AG04449 (cell line): ENCODE measurements at places on chromosomes 11 and 22.

DNA sequence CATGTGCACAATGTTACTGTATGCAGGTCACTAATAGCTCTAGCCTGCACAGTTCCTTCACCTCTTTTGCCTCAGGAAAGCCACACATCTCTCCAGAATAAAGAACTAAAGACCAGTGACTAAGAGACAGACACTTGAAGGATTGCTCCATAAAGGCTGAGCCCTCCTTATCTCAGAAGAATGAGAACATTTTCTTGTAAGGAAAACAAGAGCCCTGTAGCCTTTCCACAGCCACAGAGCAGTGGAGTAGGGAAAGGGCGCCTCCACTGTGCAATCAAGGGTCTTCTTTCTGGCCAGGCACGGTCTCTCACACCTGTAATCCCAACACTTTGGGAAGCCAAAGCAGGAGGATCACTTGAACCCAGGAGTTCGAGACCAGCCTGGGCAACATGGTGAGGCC is 202.6 kb upstream of the TMEM45B start:
- no peak for DNase-seq

DNA sequence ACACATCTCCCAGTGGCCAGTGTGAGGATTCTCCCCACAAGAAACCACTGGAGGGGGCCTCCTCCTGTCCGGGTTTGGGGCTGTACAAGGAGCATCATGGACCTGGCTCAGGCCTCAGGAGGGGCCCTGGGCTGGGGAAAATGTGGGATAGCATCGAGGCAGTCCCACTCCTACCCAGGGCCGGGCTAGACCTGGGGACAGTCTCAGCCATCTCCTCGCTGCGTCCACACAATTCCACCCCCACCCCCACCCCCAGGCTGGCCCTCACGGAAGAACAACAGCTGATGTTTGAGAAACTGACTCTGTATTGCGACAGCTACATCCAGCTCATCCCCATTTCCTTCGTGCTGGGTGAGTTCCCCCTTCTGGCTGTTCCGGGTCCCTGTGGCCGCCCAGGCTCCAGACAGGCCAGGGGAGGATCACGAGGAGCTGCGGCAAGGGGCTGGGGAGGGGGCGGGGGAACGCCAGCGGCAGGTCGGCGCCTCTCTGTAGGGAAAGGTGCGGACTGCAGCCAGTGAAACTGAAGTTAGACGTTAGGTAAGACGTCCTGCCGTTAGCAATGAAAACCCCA is 4.8 kb downstream of the BEST1 start:
- no peak for DNase-seq

- DNase-seq = no peak
Measured at GRCh38 chr11:94665116-94665659, 98.0 kb downstream of the PIWIL4 start.

GRCh38 chr11:2793701-2794045 is 91.9 kb downstream of the CDKN1C start:
- no peak for DNase-seq

DNA sequence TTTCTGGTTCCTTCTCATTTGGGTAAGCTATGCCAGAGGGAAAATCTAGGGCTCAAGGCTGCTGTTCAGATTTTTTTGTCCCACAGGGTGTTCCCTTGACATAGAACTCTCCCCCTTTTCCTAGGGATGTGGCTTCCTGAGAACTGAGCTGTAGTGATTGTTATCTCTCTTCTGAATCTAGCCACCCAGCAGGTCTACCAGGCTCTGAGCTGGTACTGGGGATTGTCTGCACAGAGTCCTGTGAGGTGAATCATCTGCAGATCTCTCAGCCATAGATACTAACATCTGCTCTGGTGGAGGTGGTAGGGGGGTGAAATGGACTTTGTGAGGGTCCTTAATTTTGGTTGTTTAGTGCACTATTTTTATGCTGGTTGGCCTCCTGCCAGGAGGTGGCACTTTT is 167.3 kb upstream of the PGR start:
- no peak for DNase-seq

DNA sequence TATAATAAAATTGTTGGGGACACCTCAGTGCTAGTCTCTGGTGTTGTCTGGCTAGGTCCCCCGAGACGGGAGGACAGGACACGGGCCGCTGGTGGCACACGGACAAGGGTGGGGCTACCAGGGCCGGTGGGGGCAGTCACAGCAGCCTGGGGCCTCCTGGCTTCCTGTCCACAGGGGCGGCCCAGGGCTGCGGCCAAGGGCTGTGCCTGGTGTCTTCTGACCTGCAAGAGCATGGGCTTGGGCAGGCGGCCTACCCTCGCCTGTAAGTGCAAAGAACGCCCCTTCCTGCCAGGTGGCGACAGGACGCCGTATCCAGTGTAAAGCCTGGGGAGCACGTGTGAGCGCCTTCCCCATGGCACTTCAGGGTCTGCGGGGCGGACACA is 3.6 kb downstream of the LRFN4 start:
- DNase-seq = no peak

GRCh38 chr11:27196203-27196897 is 155.7 kb downstream of the BBOX1 start:
- peak; percentile 67 for DNase-seq

GRCh38 chr11:17519061-17519885 is 24.9 kb downstream of the USH1C start:
- no peak for DNase-seq

DNA sequence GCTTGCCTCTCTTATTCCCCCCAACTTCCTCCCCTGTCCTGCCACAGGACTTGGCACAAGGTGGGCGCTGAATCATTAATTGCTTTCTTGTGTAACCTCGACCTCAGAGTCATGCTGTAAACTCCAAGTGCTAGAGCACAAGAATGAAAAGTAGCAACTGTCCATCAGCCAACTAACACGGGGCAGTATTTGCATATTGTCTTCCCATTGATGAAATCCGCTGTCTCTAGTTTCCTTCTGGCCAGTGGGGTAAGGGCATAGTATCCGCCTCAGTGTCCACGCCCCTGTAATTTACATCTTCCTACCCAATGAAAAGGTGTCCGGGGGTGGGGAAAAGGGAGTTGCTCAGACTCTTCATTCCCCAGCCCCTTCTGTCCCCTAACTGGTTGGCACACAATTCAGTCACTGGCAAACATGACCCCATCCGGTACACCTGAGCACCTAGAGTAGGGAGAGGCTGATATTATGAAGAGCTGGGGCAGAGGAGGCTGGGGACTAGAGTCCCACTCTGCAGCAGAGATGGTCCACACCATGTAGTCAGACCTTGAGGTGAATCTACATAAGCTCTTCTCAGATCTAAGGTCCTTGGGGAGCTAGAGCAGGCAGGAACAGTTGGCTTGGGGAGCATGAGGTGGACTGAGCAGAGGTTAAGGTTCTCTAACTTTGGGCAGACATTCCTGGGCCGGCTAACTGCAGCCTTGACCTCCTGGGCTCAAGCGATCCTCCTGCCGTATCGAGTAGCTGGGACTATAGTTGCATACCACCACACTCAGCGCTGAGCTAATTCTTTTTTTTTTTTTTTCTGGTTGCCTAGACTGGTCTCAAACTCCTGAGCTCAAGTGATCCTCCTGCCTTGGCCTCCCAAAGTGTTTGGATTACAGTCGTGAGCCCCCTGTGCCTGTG is 6.8 kb upstream of the GGA1 start:
- no peak for DNase-seq

GRCh38 chr11:6319001-6319703 is 1.1 kb downstream of the CAVIN3 start:
- no peak for DNase-seq

DNA sequence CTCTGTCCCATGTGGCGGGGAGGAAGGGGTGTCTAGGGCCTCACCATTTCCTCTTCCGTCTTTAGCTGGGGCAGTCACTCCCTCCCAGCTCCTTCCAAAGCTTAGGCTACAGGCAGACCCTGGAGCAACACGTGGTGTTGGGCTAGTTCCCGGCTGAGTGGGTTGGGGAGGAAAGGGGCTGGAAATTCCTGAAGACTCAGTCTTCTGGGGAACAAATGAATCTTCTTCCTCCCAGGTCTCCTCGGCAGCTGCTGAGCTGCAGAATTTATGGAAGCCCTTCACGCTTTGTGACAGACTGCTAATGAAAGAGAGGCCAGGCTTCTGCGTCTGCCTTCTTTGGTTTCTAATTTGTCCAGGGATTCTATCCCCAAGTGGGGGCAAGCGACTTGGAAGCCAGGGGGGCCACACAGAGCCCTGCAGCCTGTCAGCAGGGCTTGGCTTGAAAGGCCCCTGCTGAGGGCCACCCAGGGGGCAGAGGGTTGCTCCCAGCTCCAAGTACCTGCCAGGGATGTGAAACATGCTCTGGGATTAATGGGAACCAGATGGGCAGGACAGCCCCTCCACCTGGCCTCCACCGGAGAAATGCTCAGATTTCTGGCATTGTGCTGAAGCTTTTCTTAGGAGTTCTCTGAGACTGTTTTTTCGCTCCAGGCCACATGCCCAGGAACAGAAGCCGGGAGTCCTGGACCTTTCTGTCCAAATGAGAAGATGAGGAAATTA is 123.1 kb downstream of the PKNOX2 start:
- DNase-seq = no peak

GRCh38 chr11:13094930-13095687 is 86.0 kb downstream of the RASSF10 start:
- DNase-seq = no peak

DNA sequence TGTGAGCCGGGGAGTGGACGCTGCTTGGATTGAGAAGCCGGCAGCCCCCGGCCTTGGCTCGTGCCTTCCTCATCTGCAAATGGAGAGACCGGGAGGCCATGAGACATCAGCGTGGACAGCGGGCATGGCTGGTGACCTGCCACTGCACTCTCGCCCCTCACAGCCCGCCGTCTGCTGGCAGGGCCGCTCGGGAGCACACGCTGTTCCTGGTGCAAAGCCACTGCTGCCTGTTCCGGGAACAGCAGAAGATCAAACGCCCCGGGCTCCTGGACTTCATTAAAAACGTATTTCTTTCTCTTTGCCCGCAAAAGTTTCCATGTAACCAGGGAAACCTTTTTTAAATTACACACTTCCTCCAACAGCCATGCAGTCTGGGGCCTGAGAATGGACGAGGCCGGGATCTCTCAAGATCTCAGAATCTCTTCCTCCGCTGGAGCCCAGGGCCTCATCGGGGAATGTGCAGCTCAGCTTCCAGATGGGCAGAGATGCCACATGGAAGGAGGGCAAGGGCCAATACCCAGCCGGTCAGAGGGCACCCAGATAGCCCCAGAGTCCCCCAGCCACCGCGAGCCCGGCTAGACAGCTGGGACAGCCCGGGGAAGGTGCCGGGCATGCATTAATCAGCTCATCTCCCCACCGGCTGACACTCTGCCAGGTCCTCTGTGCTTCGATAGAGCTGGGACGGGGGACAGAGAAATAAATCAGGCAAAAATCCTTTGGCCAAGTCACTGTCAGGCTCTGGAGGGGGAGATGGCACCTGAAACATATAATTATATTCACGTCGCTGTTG is 62.8 kb upstream of the PRR5 start:
- DNase-seq = no peak

DNA sequence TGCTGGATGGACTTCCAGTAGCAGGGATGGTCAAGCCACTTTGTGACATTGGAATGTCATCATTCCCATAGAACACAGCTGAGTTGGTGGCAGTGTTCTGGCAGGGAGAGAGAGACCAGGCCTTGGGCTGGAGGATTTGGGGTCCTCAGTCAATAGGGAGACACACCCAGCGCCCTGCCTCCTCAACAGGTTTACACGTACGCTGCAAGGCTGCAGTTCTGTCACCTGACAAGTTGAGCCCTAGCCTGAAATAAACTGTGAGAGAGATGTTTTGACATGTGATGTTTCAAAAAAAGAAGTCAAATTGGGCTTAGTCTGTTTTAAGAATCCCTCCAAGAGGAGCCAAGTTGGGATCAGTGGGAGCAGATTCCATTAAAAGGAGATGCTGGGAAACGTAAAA is 42.9 kb upstream of the CRYBB3 start:
- no peak for DNase-seq

- DNase-seq = no peak
Measured at GRCh38 chr22:44586999-44587736, 89.1 kb upstream of the RTL6 start.

GRCh38 chr11:128521682-128522054 is 65.7 kb downstream of the ETS1 start:
- DNase-seq = no peak

- no peak for DNase-seq
Measured at GRCh38 chr11:72039031-72039855, 40.5 kb downstream of the IL18BP start.

DNA sequence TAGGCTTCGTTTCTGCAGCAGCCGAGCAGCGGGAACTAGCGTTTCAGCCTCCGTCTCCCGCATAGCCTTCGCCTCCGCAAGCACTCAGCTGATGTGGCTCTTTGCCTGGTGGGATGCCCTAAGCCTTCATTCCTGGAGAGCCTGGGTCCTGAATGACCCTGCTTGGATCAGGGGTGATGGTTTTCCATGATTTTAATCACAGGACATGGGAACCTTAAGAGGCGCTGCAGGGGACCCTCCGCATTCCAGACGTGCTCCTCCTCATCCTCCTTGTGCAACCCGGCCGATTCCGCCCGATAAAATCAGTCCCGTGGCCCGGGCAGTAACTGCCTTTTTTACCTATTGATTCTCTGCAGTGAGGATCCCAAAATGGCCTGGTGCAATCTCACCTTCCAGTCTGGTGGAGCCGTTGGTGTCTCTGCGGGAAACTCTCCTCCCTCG is 8.2 kb downstream of the C11orf21 start:
- no peak for DNase-seq

DNA sequence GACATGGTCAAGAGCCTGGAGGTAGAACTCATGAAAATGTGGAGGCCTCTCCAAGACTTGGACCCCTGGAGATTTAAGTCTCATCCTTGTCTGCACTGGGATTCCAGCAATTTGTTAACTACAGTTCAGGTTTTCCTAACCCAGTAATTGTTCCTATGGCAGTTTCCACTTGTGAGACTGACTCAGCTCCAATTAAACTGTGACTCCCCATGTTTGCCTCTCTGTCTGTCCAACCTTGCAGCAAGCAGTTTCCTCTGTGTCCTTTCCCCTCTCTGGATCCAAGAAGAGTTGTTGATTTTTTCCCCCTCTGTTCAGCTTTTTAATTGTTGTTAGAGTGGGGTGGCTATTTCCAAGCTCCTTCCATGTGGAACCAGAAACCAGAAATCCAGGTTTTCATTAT is 16.2 kb upstream of the ARHGAP20 start:
- no peak for DNase-seq

GRCh38 chr11:32830413-32830738 is 649 bp downstream of the PRRG4 start:
- DNase-seq = no peak

- DNase-seq = peak; percentile 4
Measured at GRCh38 chr11:64120951-64121569, 44.9 kb downstream of the MACROD1 start.
